Endothelial cell of umbilical vein (primary cell): ENCODE measurements at places on chromosomes 12 and 14. TPM values are rescaled to one million over a fixed set of nuclear protein-coding genes. Genes with fewer than 3 reads are reported as not detected.
A peak's percentile ranks its signal among the peaks of the same experiment; 100 is the strongest.

DNA sequence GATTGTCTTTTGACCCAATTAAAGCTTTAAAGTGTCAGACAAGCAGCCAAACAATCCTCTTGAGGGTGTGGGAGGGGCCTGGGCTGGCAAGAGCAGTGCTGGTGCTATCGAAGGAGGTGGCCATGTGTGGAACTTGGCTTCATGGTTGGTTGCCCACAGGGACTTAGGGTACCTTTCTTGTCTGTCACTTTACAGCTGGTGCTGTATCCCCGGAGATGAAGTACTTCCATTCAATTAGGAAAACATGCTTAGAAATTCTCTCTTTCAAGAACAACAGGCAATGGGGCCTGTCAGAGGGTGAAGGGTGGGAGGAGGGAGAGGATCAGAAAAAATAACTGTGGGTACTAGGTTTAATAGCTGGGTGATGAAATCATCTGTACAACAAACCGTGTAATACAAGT lies 86.5 kb downstream of the DAAM1 start:
- H3K27me3 ChIP-seq: no peaks in the 10 kb centered on the region
- H3K36me3 ChIP-seq: no peaks in the 10 kb centered on the region
- peaks cover 43% of the 10 kb centered on the region for H3K4me1 ChIP-seq

DNA sequence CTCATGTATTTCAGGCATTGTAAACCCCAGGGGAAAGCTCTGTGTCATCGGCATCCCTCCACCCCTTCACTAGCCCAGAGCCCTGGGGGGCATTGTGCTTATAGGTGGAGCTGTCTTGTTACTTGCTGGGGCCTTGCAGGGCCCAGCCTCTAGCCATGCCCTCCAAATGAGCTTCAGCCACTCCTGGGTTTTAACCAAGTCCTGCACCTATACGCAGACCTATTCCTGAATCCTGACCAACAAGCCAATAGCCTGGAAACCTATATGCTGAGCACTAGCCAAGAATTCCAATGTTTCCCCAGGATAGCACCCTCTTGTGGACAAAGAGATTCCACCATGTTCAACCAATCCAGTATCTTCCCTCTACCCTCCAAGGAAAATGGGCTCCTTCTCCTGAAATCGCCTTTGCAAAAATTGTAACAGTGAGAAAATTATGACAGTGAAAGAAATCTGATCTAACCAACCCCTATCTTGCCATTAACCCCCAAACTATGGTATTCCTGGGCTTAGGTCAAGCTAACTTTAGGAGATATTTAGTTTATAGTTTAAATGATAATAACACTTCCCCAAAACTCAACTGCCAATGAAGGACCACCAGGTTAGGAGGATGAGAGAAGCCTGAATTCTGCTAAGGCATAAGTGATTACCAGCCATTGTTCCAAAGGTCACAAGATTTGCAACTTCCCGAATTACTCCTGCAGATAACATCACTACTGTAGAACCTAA lies 55.5 kb downstream of the TTC7B start:
- no peaks in the 10 kb centered on the region for H3K36me3 ChIP-seq
- no peak overlapping the region for H3K4me3 ChIP-seq
- peak; percentile 59 for DNase-seq
- no peaks in the 10 kb centered on the region for H3K27me3 ChIP-seq
- H3K27ac ChIP-seq: no peak overlapping the region

Gene DNAJC22
- total RNA-seq: 1.1 and 1.3 TPM in 2 replicates

Gene LYSET
- 18.4 and 18.8 TPM in 2 replicates for total RNA-seq

Gene STXBP6
- not detected in 2 replicates for total RNA-seq

DNA sequence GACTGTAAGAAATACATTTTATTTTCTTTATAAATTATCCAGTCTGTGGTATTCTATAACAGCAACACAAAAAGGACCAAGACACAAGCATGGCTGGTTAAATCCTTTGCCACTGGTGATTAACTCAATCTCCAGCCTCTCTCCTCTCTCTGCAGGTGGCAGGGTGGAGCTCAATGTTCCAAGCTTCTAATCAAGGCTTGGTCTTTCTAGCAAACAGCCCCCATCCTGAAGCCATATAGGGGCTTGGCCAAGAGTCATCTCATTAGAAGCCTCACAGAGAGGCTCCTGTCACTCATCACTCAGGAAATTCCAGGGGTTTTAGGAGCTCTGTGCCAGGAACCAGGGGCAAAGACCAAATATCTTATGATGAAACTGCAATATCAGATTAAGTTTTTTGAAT lies 12.0 kb downstream of the C12orf75 start:
- H3K4me3 ChIP-seq: no peak overlapping the region
- no peak overlapping the region for H3K27ac ChIP-seq
- H3K36me3 ChIP-seq: no peaks in the 10 kb centered on the region
- DNase-seq: no peak
- peaks cover 6% of the 10 kb centered on the region for H3K4me1 ChIP-seq

Gene KIF5A
- total RNA-seq: 0.12 and 0.35 TPM in 2 replicates

DNA sequence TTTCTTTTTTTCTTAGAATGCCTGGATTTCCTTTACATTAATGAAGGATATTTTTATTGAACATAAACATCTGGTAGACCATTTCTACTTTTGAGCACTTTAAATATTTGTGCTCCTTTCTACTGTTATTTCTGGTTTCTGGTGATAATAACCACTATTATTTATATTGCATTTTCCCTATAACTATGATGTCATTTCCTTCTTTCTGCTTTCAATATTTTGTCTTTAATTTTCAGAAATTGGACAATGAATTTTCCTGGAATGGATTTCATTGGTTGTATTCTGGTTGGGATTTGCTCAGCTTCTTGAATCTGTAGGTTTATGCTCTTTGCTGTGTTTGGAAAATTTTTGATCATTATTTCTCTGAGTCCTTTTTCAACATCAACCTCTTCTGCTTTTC lies 5.2 kb upstream of the PRH1 start:
- H3K4me1 ChIP-seq: no peaks in the 10 kb centered on the region
- H3K27me3 ChIP-seq: no peaks in the 10 kb centered on the region
- DNase-seq: no peak

DNA sequence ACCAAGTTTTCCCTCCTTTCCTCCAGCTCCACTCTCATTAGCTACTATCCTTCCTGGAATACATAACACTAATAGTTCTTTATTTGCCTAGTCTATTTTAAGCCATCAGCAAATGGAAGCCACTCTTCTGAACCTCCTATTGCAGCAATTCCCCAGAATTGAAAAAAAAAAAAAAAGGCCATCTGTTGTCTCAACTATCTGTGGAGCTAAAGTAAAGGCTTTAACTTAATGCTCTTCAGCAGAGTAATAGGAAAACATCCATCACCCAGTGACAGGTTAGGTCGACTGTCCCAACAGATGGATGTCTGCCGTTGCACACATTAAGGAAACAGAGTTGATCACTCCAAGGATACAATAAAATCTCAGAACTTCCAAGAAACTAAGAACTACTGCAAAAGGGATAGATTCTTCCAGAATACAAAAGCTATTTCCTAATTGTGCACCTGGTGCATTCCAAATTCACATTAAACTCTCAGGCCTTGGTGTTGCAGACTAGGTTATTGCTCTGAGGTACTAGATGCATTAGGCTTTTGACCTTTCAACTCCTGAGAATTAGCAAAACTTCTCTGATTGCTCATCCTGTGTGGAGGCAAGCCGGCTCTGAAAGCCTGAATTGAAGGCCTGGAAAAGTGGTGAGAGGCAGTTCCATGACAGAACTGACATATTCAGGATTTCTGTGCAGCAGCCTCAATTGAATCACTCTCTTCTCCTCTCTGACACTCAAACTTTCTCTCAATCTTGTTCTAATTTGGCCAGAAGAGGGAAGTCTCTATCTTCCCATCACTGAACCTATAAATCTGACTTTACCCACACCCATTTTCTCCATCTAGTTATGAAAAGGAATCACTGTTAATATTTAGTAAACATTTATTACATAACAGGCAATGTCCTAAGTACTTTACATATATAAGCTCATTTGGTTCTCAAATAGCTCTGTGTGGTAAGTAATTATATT lies 238.4 kb upstream of the HMGA2 start:
- H3K4me3 ChIP-seq: no peak overlapping the region
- no peak overlapping the region for H3K27ac ChIP-seq
- DNase-seq: no peak
- H3K36me3 ChIP-seq: no peaks in the 10 kb centered on the region
- H3K27me3 ChIP-seq: no peaks in the 10 kb centered on the region

- no peaks in the 10 kb centered on the region for H3K36me3 ChIP-seq
- H3K4me1 ChIP-seq: no peaks in the 10 kb centered on the region
- H3K27ac ChIP-seq: no peak overlapping the region
- no peak for DNase-seq
These were observed 923.4 kb downstream of the NRXN3 start for GRCh38 chr14:79093531-79093930.

GRCh38 chr14:61188978-61189808 lies 91.9 kb downstream of the TMEM30B start:
- peak; percentile 70 for DNase-seq
- H3K27me3 ChIP-seq: no peaks in the 10 kb centered on the region
- H3K36me3 ChIP-seq: no peaks in the 10 kb centered on the region
- peak overlapping the region; percentile 44 for H3K27ac ChIP-seq
- H3K4me3 ChIP-seq: peak overlapping the region; percentile 9
- H3K4me1 ChIP-seq: peaks cover 44% of the 10 kb centered on the region

- no peaks in the 10 kb centered on the region for H3K27me3 ChIP-seq
- DNase-seq: no peak
- no peaks in the 10 kb centered on the region for H3K4me1 ChIP-seq
- H3K4me3 ChIP-seq: no peak overlapping the region
- H3K27ac ChIP-seq: no peak overlapping the region
- no peaks in the 10 kb centered on the region for H3K36me3 ChIP-seq
These were observed 1642.1 kb upstream of the FLRT2 start for GRCh38 chr14:83887866-83888265.

DNA sequence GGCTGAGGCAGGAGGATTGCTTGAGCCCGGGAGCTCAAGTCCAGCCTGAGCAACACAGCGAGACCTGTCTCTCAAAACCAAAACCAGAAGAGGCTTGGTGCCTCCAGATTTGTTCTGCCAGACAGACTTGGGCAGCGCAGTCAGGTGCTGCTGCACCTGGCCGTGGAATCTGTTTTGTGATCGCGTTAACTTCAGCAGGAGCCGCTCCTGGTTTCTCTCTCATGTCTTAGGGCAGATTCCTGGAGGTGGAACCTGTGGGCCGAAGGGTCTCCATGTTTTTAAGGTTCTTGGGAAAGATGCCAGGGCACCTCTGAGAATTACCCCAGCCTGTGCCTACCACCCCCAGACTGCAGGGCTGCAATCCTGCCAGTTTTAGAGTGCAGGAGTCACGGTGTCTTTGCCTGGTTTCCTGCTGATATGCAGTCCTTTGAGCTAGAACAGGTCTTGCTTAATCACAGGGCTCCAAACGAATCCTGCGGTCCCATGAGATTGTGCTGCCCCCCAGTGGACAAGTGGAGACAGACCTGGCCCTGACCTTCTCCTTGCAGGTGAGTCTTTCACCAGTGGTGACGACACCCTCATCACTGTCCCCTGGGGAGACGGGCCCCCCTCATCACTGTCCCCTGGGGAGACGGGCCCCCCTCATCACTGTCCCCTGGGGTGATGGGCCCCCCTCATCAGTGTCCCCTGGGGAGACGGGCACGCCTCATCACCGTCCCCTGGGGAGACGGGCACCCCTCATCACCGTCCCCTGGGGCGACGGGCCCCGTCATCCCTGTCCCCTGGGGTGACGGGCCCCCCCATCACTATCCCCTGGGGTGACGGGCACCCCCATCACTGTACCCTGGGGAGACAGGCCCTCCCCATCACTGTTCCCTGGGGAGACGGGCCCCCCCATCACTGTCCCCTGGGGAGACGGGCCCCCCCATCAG lies 37.6 kb downstream of the PACS2 start:
- no peak overlapping the region for H3K4me3 ChIP-seq
- H3K27me3 ChIP-seq: no peaks in the 10 kb centered on the region
- peaks cover 2% of the 10 kb centered on the region for H3K4me1 ChIP-seq
- peak; percentile 89 for DNase-seq

DNA sequence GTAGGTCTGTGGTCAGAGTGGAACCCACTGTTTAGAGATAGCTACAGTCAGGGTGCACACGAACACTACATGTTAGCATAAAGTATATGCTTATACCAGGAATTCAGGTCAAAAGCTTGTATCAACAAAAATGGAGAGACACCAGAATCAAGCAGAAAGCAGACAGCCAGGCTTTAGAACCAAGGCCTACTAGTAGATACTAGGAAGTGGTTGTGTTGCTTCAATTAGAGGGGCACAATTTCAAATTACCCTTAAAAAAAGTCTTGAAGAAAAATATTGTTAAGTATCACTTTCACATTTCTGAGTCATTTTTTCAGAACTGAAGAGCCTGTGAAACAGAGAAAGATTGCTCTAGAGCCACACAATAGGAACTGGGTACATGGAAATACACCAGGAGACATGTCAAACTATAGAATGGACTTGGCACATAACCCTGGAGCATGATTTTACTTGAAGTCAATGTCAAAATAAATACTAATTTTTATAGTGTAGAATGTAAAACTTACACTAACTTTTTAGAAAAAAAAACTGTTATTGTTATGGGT lies 41.6 kb downstream of the LRRC9 start:
- H3K4me1 ChIP-seq: no peaks in the 10 kb centered on the region
- no peak for DNase-seq
- no peak overlapping the region for H3K4me3 ChIP-seq
- no peak overlapping the region for H3K27ac ChIP-seq
- peaks cover 15% of the 10 kb centered on the region for H3K27me3 ChIP-seq
- H3K36me3 ChIP-seq: no peaks in the 10 kb centered on the region

DNA sequence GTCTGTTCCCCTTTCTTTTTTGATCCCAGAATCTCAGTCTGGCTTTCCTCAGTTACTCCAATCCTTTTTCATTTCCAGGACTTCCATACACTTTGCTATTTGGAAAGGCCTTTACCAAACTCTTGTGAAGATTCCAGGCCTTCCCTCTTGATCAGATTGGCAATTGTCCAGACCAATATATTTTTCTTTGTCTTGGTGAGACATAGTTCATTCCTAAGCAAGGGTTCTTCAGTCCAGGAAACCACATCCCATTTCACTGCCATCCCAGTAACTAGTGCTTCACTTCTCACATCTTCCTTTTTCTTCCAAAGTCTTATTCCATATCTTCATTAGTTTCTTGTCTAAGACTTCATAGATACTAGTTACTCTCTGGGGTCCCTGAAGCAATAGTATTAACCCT lies 2.1 kb upstream of the PTPRQ start:
- H3K27ac ChIP-seq: no peak overlapping the region
- H3K4me1 ChIP-seq: peaks cover 6% of the 10 kb centered on the region
- no peak overlapping the region for H3K4me3 ChIP-seq
- peak; percentile 58 for DNase-seq

DNA sequence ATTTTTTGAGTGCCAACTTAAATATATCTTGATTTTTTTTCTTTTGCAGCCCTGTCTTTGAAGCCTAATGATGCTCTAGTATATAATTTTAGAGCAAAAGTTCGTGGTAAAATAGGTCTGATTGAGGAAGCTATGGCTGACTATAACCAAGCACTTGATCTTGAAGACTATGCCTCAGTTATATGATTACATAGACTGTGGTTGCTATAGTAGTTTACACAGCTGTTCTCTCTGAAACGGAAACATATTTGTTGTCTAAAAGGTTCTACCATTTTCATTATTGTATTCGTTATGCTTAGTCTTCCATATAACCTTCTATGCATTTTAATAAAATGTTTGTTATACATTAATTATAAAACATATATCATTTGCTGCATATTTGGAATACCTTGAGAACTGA lies 246.7 kb downstream of the TTC6 start:
- no peak overlapping the region for H3K4me3 ChIP-seq
- H3K27ac ChIP-seq: no peak overlapping the region
- no peaks in the 10 kb centered on the region for H3K36me3 ChIP-seq
- no peaks in the 10 kb centered on the region for H3K4me1 ChIP-seq
- H3K27me3 ChIP-seq: no peaks in the 10 kb centered on the region
- no peak for DNase-seq

Gene CCDC177
- not detected in 2 replicates for total RNA-seq

Gene SERPINA1
- not detected in 2 replicates for total RNA-seq

Gene DCTN2
- total RNA-seq: 157 and 161 TPM in 2 replicates
